ENCODE measurements at places on chromosomes 16 and 17.

- no peak for DNase-seq
These were observed 168.1 kb downstream of the XYLT1 start for GRCh38 chr16:17302620-17303019.

DNA sequence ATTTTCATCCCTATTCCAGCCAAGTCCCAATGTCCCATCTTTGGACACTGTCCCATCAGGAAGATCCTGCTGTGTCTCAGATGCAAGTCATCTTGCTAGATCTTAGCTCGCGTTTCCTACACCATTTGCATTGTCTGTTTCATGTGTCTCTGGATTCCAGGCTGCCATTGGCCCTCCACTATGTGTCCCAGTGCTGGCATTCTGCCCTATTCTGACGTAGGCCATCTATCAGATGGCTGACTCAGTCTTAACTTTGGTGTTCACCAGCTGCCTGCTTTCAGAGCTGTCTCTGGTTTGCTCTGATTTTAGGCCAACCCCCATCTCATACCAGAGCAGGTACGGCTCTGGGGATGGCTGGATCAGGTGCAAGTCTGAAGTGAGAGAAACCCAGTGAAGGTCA lies 300.9 kb upstream of the ASIC2 start:
- no peak for DNase-seq

GRCh38 chr16:82761236-82761635 lies 134.5 kb downstream of the CDH13 start:
- no peak for DNase-seq

GRCh38 chr16:49014277-49015224 lies 267.1 kb downstream of the CBLN1 start:
- no peak for DNase-seq

DNA sequence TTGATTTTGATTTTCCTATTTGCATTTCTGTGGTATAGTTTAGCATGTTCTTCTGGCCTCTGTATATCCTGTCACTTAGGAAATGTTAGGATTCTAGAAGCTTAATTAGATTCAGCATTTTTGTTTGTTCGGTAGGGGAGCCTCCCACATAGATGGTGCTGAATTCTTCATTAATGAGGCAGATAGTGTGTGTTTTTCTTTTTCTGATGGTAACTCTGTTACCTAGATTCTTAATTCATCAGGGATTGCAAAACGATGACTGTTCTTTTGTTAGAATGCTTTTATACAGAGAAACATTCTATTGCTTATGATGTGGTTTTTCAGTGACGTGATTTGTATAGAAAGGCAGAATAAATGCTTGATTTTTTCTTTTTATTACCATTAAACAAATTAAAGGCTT lies 19.0 kb downstream of the BANP start:
- DNase-seq, result no peak
